ENCODE measurements at places on chromosomes 2 and 18.
A peak's percentile ranks its signal among the peaks of the same experiment; 100 is the strongest.

DNA sequence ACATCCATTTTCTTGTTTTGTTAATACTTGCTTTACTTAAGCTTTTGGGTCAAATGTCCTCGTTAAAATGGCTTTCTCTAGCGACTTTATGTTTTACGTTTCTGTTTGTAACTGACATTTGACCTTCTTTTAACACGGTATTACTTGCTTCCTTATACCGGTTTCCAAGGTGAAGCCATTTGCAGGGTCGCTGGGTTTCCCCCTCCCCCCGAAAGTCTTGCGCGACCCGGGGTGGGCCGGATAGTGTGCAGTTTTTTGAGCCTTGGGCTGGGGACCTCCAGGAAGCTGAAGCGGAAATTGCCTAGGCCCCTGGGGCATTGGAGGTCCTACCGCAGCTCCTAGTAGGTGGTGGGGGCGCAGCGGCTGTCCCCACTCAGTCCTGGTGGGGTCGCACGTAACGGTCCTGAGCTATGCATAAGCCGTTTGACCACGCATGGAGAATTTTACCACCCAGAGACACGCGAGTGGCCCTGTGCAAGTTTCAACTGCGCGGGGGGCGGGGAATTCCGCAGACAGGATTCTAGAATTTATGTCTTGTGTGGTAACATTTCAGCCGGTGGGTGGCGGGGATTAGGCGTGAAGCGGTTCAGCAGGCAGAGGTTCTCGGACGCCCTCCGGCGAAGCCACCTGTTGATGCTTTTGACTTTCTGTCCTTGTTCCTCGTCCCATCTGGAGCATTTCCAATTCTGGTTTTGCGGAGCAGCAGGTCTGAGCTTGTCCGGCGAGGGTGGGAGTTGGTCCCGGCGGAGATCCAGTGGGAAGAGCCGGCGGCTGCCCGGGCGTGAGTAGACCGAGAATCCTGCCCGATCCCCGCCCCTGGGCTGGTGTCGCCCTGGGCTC is 2.4 kb downstream of the CFLAR start:
- DNase-seq, result peak; percentile 76

DNA sequence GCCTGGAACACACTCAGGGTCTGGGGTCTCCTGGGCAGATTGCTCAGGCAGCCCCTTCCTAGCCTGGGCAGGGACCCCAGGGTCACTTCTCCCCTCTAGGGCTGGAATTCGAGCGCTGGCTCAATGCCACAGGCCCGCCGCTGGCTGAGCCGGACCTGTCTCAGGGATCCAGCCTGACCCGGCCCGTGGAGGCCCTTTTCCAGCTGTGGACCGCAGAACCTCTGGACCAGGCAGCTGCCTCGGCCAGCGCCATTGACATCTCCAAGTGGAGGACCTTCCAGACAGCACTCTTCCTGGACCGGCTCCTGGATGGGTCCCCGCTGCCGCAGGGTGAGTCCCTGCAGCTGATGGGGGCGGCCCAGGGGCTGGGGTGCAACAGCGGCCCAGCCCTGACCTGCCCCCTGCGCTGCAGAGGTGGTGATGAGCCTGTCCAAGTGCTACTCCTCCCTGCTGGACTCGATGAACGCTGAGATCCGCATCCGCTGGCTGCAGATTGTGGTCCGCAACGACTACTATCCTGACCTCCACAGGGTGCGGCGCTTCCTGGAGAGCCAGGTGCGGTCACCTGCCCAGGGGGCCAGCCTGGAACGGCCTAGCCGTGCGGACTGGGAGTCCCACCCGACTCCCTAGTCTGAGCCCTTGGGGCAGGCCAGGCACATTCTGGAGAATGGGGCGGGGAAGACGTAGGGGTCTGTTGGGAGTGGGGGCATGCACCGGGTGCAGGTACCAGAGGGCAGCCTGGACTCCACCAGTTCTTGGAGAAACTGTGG is 8.3 kb downstream of the RNPEPL1 start:
- DNase-seq, result no peak

GRCh38 chr2:231614559-231615057 is 21.9 kb downstream of the TEX44 start:
- DNase-seq, result no peak

GRCh38 chr2:145119225-145119624 is 599.3 kb upstream of the ZEB2 start:
- no peak for DNase-seq

GRCh38 chr2:117948615-117949014 is 65.3 kb downstream of the CCDC93 start:
- DNase-seq, result no peak

GRCh38 chr2:152480821-152481399 is 145.9 kb downstream of the FMNL2 start:
- DNase-seq, result no peak

DNA sequence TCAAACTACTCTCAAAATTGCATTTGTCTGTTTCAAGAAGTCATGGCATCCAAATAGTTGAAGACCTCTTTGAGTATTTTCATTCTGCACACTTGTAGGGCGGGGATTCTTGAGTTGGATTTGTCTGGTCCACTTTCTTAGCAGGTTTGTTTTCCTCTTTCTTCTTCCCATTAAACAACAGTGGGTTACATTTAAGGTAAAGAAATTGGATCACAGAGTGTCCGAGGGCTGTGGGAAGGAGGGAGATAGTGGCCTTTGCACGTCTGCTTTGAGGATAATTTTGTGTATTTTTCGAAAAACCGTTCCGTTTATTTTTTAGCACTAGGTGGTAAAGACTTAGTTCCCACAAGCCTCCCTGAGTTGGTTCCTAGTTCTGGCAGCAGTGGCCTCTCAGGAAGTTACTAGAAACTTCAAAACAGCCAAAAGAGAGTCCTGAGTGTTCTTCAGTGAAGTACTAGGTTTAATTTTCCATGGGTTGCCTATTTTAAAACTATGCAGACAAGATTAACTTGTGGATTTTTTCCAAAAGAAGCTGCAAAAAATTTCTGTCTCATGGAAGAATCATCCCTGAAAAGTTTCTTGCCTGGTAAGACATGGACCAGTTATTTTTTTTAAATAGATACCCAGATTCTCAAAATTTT is 107.9 kb downstream of the CDC42EP3 start:
- DNase-seq, result no peak

DNA sequence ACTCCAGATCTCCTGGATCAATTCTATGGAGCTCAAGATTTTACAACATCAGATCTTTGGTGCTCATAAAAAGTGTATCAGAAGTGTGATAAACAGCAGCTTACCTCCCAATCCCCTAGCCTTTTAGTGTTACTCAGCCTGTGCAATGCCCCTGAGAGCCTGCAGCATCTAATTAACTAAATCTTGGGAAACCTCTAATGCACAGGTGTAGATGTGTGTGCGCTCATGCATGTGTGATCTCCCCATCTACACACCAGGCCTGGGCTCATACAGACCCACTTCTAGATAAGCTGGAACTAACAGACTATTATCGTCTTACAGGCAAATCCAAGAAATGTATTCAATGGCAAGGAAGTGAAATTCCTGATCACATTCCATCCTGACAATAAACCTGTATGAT is 7.5 kb downstream of the SUCLG1 start:
- DNase-seq, result no peak

- DNase-seq, result no peak
These were observed 17.4 kb downstream of the CLUL1 start for GRCh38 chr18:614193-614592.

GRCh38 chr18:10085416-10085815 is 171.6 kb downstream of the VAPA start:
- DNase-seq, result no peak

GRCh38 chr2:149290662-149291061 is 39.7 kb upstream of the LYPD6 start:
- DNase-seq, result no peak

DNA sequence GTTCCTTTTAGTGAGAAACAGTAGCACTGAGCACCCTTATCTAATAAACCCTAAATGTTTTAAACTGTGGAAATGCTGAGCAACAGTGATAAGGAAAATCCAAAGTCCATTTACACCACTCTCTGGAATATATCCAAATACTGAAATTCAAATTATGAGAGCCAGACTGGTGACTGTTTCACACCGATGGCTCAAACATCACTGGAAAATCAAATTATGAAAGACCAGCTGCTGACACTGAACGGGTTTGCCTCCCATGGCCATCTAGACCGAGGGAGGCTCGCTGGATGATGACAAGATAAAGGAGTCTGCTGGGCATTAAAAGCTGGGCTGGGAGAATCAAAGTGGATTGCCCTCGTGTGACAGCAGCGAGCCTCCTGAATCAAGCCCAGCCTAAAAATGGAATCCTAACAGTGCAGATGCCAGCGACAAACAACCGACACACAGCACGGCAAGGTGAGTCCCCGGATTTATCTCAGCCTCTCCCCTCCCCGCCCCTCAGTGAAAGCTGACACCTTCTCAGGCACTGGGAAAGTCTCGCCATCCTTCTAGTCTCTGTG is 30.3 kb downstream of the SERPINE2 start:
- no peak for DNase-seq

DNA sequence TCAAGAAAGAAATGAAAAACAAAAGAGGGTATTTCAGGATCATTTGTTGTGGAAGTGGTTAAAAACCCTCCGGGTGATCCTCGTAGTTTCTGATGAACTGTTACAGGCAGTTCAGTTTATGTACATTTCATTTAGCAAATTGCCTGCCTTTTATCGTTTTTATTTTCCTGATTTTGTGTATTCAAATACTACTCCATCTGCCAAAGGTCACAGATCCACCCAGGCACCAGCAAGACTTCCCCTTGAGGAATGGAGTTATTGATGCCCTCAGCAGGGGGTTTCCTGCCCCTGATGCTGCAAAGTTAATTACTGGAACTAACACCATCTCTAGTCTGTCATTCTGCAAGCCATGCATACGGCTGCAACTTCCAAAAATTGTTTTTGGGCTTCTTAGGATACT is 641.9 kb downstream of the SLC4A3 start:
- no peak for DNase-seq
